Pons (tissue), 1 donor: ENCODE measurements at places on chromosomes 7 and 10.

- DNase-seq = no peak
These were observed 182.6 kb downstream of the TCF7L2 start for GRCh38 chr10:113132591-113133121.

DNA sequence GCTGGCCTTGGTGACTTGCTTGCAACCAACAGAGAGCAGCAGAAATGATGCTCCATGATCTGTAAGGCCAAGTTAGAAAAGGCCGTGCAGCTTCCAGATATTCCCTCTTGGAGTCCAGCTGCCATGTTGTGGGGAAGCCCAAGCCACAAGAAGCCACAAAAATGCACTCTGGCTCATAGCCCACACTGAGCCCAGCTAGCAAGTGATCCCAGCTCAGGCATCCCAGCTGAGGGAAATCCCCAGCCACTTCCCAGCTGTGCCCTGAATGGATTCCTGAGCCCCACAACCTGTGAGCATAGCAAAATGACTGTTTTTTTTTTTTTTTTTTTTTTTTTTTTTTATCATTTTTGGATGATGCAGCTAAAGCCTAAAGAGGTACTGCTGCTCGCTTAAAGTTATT lies 11.1 kb upstream of the SDK1 start:
- DNase-seq = no peak

DNA sequence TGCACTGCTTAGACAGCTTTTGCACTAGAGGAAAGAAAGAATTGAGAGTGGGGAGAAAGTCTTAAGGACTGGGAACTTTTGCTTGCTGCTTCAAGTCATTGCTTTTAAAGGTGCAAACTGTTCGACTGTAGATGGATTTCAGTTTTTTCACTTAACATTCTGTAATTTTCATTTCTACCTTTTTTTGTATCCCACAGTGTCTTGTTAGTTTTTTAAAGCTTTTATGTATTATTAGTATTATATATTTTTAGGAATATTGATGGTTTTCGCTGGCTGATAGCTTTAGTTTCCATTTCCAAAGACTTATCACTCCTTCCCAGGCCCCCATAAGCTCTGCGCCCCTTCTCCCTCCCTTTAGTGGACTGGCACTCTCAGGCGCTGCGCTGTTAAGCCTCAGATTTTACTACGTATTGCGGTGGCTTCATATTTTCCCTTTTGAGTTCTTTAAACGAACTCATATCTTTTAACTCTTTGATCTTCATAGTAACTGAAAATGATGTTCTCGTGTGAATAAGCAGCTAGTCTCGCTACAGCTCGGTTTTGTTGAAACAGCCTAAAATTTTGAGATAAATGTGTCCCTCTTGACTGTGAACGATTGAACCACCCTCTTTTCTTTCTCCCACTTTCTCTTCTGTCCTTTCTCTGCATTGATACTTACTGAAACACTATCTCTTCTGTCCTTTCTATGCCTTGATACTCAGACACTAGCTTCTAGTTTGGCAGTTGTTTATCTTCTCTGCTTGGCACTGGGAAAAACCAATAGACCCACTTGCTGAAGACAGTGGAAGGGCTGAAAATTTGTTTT lies 2.5 kb upstream of the ETV1 start:
- peak; percentile 58 for DNase-seq

DNA sequence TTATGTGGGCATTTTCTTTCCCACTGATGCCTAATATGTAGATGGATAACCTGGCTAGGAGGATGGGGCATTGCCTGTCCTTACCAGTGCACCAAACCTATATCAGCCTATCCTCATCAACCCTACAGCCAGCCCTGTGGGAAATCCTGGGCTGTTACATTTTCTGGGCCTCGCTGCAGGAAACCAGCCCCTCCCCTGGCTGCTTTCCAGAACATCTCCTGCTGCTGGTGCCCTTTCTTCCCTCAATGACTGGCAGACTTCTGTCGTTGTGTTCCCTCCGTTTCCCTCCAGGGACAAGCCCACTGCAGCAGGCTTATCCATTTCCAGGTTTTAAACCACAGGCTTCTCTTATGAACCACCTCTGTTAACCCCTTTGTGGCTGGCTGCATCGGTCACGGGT lies 486.1 kb upstream of the COBL start:
- DNase-seq = no peak

GRCh38 chr7:151046603-151047573 lies 1.4 kb upstream of the ASIC3 start:
- DNase-seq = no peak

GRCh38 chr7:67655168-67655567 lies 658.5 kb downstream of the TYW1 start:
- DNase-seq = no peak
